ENCODE measurements at places on chromosomes 7 and 10.
A peak's percentile ranks its signal among the peaks of the same experiment; 100 is the strongest.

DNA sequence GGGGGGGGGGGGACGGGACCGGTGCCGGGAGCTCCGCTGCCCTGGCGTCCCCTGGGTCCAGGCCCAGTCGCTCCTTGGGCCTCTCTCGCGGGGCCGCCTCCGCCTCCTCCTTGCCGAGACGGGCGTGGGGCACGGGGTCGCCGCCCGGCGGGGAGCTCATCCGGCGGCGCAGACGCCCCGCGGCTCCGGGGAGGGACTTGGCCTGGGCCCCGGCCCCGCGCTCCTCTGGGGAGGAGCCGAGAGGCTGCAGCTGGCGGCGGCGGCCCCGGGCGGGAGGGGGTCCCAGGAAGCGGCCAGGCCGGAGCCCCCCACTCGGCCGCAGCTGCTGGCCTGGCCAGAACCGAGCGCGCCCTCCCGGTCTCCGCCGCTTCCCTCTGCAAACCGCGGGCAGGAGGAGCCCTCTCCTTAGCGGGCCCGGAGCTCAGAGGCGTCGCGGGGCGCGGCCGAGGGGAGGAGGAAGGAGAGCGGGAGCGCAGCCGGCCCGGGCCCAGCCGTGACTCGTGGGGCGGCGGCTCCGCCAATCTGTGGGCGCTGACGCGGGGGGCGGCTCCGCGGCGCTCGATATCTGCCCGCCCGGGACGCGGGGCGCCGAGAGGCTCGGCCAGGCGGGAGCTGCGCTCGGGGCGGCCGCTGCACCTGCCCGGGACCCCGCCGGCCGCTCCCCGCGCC, at the start of gene FAM20C:
Gene FAM20C (plus strand): TSS at position 591 of the 669 bp plus-strand sequence. CDS start 629 bp downstream, outside the sequence.
- DNase-seq, result peak; percentile 92

GRCh38 chr10:111784436-111784835, 399.1 kb downstream of the GPAM start:
- DNase-seq, result no peak

GRCh38 chr10:21372651-21373410, 152.7 kb downstream of the SKIDA1 start:
- peak; percentile 94 for DNase-seq

GRCh38 chr7:75844158-75844557, 30.6 kb upstream of the CCL24 start:
- DNase-seq, result no peak

GRCh38 chr7:75657866-75658265, 80.9 kb downstream of the HIP1 start:
- DNase-seq, result no peak

DNA sequence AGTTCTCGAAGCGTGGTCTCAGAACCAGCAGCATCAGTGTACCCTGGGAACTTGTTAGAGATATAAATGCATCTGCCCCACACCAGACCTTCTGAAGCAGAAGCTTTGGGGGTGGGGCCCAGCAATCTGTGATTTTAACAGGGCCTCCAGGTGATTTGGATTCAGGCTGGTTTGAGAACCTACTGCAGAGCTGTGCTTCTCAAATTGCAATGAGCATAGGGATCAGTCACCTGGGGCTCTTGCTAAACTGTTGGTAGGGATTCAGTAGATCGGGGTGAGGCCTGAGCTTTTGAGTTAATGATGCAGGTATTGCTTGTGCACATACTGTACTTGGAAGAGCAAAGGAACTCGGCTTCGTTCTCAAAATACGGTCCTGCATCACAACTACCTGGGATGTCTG, 243.6 kb upstream of the PODXL start:
- DNase-seq, result no peak

DNA sequence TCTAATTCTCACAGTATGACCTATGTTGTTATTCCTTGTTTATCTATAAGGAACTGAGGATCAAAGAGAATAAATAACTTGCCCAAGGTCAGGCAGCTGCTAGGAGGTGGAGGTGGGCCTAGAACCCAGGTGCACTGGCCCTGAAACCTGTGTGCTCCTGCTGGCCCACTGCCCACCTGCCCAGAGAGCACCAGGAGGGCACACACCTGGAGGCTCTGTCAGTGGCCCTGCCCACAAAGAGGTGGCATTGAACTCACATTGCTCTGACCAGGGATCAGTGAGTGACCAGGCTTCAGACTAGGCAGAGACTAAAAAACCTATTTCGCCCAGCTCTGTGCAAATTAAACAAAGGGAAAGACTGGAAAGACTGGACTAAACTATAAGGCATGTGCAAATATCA, 210.6 kb downstream of the TNS3 start:
- DNase-seq, result no peak

Measured in foreskin fibroblast (primary cell).